ENCODE measurements at places on chromosomes 12 and 14.

DNA sequence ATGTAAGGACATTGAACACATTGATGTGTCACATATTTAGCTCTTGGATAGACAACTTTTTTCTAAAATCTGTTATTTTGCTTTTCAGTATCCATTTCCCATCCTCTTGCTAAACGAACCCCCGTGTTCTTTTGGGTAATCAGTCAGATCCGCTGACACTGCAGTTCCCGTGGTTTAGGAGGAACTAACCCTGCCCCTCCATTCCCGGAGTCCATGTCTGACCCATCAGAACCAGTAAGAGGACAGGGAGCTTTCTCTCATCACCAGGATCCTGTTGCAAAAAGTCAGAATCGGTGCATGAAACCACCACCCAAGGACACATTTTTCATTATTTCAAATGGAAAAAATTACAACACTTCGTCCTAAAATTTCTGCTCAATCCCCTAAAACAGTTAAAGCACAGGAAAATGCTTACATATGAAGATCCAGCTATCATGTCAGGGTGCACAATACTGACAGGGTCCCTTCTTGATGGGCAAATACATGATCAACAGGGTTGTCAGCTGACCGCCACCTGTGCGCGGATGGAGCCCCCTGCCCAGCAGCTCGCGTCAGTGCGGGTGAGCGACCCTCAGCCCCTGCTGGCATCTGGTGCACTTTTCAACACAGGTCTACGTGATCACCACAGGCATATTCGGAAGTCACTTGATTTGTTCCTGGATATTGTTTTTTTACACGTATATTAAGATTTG is 276.8 kb downstream of the ADGRD1 start:
- no peak for DNase-seq

DNA sequence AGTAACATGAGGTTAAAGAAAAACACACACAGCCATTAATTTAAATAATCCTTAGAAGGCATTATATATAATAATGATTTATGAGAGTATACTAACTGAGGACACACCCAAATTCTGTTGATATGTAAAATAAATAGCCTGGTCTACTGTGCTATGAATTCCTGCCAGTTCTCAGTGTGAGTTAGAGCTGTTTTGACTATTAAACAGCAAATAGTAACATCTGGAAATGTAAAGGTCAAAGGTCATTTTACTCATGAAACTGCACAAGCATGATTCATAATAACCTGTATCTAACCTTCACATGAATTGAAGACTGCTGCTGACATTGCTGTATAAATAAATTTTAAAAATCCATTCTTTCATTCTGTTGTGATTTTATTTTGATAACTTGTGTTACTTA is 966.7 kb downstream of the SLC6A15 start:
- DNase-seq, result peak; percentile 95

DNA sequence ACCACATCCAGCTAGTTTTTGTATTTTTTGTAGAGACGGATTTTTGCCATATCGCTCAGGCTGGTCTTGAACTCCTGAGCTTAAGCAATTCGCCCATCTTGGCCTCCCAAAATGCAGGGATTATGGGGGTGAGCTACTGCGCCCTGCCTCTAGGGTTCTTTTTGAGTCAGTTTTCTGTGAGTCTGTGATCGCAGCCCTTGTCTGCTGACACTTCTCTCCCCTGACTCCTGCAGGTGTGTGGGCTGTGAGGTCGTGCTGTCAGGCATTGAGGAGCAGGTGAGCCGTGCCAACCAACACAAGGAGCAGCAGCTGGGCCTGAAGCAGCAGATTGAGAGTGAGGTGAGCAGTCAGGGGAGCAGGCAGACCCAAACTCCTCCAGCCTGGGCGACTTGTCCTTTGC is 6.3 kb downstream of the COPS7A start:
- DNase-seq, result no peak

GRCh38 chr14:79404874-79405511 is 806.3 kb downstream of the DIO2 start:
- DNase-seq, result peak; percentile 87

DNA sequence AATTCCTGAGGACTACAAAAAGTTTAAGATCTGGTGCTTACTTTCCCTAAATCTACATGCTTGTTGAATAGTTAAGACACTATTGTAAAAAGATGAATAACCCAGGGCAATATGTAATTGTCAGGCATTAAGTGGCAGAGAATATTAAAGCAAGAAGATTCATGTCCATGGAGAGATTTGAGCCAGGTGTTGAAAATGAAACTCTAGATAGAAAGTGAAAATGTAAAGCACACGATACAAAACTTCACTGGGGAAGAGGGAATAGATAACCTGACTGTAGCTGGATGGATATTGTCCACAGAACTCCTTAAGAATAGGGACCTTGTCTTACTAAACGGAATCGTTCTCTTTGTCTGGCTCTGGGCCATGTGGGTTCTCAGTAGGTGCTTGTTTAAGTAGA is 5.0 kb downstream of the CAND1 start:
- no peak for DNase-seq

DNA sequence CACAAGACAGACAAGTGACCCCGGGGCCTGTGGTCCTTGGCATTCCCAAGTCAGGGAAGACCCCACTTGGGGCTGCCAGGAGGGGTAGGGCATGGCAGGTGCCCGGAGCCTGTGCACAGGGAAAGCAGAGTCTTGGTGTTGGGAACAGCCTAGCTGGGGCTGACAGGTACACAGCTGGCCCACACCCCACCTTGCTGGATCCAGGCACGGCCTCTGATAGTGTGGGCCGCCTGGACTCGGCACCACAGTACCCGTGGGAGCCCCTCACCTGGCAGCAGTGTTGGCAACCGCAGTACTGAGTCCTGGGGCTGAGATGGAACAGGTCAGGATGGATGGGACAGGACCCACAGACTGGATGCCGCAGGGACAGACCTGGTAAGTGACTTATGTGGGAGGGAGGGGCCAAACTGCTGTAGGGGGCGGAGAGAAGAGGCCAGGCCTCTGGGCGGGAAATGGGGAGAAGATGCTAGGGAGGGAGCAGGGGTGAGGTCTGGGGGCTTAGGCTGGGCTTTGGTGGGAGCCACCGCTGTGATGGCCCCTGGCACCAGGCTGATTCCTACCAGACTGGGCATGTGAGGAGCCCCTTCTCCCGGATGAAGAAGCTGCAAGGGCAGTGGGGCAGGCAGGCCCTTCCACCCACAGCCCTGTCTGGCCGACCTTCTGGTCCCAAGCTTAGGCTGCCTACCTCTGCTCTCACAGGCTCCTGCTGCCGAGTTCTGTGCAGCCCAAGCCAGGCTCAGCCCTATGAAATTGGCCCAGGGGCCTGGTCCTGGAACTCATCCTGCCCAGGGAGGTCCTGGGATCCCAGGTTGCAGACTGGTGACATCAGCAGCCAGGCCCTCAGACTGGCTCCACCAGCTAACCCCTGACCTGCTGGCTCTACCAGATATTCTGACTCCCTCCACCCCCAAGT is at the start of gene TGM1:
TGM1 (minus strand) TSS at position 357 of the 913 bp plus-strand sequence. CDS start 825 bp downstream, outside the sequence.
- DNase-seq, result no peak

DNA sequence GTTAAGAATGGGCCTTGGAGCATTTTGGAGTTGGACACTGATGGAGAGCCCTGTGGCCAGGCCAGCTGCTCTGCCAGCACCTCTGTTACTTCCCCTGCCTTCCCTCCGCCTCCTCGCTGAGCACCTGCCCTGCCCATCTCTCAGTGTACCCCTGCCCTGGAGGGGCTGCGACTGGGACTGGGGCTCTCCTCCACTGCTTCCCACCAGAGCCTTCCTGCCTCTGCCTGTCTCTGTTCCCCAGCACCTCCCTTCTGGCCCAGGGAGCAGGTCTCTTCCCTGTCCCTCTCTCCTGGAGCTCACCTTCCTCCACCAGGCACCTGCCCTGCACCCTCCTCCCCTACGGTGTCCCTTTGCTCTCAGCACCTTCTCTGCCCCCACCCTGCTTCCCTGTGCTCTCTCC is 62.1 kb downstream of the WDR20 start:
- DNase-seq, result no peak

DNA sequence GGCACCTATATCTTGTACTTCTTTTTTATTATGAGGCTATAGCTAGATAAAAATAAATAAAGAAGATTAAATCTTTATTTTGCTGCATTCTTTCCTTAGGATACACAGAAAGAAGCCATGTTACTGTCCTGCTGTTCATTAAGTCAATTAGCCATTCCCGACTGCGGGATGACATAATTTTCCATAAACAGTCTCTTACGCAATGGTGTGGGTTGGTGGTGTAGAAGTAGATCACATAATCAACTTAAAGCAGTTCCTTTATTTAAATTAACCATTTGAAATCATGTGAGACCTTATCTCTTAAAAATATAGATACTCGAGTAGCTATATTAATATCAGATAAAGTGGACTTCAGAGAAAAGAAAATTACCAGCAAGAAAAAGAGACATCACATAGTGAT is 40.2 kb downstream of the TAOK3 start:
- no peak for DNase-seq

GRCh38 chr12:57552835-57553313 is 3.0 kb downstream of the KIF5A start:
- DNase-seq, result no peak

- DNase-seq, result no peak
These were observed 12.8 kb downstream of the PGF start for GRCh38 chr14:74942608-74943007.

GRCh38 chr12:28121899-28122655 is 68.2 kb upstream of the CCDC91 start:
- DNase-seq, result no peak

- no peak for DNase-seq
These were observed 29.0 kb downstream of the RNF34 start for GRCh38 chr12:121428883-121429282.

- no peak for DNase-seq
These were observed 36.4 kb downstream of the MEG3 start for GRCh38 chr14:100862277-100862676.

GRCh38 chr14:105880616-105881015 is 354.2 kb downstream of the TMEM121 start:
- no peak for DNase-seq

GRCh38 chr12:91778091-91778832 is 367.4 kb downstream of the BTG1 start:
- DNase-seq, result peak; percentile 16

DNA sequence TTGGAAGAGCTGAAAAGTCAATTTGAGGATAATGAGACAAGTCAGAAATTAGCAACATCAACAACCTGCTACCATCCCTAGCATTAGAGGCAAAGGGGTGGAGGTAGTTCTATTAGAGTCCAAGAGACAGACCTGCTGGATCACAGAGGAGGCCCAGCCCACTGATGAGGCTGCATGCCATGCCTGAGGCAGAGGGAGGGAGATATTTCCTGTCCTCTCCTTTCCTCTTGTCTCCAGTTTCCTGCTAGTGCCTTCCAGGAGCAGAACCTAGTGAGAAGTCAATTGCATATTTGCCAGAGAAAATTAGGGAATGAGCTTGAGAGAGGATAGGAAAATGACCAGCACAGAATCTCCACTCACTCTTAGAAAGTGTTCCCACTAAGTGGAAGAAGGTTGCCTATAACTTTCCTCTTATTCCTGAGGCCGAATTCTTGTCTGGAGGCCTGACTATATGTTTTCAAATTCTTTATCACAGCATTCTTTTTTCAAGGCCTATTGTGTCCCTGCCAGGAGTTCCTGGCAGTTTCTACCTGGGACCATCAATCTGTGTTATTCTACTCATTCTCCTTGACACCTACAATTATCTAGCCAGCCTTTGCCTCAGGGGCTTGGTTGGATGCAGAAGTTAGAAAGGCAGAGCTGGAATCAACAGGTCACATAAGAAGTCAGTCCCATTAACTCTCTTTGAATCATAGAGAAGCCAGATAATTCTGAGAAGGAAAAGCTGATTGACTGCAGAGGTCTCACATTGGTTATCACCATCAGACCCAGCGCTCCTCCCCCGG is 121.9 kb downstream of the EMP1 start:
- DNase-seq, result peak; percentile 46

- no peak for DNase-seq
These were observed 337.3 kb downstream of the CACNA1C start for GRCh38 chr12:2390133-2390532.

DNA sequence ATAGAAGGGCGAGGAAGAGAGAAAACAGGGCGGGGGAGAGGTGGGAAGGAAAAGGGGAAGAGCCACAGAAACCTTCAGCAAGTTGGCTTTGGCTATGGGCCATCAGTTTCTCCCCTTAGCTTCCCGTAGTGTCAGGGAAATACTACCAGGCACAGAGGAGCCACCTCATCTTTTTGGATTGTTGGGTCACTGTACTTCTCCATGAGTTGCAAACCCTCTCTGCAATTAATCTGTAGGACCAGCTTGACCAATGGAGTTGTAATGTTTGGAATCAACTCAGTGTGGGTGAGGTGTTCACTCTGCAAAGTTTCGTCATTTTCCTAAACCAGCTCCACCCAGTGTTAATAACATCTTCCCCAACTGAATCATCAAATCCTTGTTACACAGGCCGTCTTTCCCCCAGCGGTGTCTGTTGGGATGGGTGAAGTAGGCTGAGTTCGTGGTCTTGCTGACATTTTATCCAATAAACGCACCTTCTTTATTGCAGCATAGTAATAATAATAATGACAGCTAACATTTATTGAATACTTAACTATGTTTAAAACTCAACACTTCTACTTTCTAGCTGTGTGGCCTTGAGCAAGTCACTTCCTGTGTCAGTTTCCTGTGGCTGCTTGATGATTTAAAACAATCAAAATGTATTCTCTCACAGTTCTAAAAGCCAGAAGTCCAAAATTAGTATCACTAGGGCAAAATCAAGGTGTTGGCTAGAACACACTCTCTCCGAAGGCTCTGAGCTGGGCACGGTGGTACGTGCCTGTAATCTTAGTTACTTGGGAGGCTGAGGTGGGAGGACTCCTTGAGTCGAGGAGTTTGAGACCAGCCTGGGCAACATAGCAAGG is 8.1 kb upstream of the GLTP start:
- no peak for DNase-seq

DNA sequence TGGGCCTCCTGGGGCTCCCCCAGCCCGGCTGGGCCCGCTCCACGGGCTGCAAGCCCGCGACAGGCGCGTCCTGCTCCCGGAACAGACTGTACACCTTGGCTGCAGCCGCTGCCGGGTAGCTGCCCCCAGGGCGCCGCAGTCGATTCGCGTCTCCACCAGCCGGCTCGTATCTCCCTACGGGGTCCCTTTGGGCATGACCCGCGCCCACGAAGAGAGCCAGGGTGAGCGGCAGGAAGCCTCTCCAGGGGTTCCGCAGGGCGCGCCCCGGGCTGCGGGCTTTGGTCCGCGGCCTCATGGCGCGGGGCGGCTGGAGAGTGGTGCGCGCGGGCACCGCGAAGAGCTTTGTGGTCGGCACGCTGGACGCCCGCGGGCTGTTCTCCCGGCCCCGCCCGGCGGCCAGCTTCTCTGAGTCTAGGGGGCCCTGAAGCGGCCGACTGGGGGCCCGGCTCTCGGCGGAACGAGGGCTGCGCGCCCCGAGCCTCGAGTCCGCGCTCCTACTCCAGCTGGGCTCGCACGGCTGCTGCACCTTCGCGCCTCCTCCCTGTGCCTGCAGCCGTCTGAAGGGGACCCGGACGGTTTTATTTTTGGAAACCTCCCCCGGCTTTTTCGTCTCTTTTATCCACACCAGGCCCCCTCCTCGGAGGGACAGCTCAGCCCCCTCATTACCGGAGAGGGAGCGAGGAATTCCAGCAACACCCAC is at the start of gene LTBP2:
LTBP2 (minus strand) TSS at position 588 of the 700 bp plus-strand sequence; CDS start at position 295, 293 bp downstream.
- peak; percentile 70 for DNase-seq

Measured in NCI-H69 (cell line).